ENCODE measurements at places on chromosomes 6 and 20.

DNA sequence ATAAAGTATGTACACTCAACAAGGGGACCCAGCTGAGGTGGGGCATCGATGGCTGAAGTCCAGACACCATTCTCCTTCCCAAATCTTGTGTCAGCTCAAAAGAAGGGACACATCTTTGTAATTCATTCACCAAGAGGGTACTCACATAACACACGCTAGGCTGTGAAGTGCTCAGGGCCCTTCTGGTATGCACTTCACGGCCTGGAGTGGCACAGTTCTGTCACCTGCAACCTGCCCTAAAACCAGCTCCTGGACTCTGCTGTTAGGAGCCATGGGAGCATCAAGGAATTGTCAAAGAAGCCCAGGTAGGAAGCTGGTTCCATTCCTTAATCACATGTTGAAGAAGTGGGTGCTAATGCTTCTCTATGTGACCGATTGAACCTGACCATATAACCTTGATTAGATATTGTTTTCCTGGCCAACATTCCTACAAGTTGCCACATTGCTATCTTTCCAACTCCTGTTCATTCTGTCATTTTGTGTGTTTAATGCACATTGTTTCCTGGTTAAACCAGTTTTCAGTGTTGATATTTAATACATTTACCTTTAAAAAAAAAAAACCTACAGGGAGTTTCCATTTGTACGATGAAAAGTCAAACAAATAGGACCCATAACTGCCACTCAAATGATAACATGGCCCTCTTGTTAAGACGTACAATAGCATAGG, 127.3 kb downstream of the TNFRSF21 start:
- DNase-seq: no peak

- peak; percentile 69 for DNase-seq
Observed at GRCh38 chr20:59598625-59599310, 5.6 kb upstream of the PHACTR3 start.

GRCh38 chr6:6823568-6824224, 235.2 kb downstream of the LY86 start:
- DNase-seq: no peak

GRCh38 chr20:35297155-35297554, 4.9 kb upstream of the FAM83C start:
- DNase-seq: no peak

DNA sequence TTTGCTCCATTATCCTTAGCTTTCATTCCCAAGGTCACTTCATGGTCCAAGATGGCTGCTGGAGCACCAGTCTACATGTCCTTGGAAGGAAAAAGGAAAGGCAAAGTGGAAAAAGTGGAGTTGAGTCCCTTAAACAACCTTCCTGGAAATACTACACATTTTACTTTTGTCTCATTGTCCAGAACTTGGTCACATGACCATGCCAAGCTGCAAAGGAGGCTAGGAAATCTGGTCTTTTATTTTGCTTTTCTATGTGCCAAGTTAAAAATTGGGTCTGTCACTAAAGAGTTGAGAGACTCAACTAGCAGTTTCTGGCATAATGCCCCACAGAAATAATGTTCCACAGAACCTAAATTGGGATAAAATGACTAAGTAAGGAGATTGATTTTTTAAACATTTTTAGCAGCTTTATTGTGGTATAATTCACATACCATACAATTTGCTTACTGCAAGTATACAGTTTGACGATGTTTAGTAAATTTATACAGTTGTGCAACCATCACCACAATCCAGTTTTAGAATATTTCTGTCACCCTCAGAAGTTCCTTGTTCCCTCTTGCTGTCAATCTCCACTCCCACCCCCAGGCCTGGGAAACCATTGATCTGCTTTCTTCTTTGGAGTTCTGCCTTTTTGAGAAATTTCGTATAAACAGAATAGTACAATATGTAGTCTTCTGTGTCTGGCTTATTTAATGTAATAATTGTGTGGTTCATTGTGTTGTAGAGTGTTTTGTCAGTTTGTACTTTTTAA, 5.6 kb upstream of the CHD6 start:
- DNase-seq: no peak

- DNase-seq: no peak
Observed at GRCh38 chr20:10180651-10181235, 37.9 kb upstream of the SNAP25 start.

DNA sequence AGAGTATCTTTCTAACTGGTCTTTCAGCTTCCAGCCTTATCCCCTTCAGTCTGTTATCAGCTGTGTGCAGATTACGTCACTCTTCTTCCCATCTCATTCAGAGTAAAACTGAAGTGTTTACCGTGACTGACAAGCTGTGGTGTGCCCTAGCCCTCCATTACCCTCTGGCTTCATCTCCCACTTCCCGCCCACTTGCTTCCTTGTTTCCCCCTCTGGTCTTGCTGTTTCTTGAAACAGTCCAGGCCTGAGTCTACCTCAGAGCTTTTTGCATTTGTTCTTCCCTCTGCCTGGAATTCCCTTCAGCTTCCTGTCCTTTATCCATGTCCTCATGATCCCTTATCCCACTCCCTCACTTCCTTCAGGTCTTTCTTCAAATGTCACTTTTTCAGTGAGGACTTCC, 66.9 kb downstream of the CARMIL1 start:
- DNase-seq: no peak

DNA sequence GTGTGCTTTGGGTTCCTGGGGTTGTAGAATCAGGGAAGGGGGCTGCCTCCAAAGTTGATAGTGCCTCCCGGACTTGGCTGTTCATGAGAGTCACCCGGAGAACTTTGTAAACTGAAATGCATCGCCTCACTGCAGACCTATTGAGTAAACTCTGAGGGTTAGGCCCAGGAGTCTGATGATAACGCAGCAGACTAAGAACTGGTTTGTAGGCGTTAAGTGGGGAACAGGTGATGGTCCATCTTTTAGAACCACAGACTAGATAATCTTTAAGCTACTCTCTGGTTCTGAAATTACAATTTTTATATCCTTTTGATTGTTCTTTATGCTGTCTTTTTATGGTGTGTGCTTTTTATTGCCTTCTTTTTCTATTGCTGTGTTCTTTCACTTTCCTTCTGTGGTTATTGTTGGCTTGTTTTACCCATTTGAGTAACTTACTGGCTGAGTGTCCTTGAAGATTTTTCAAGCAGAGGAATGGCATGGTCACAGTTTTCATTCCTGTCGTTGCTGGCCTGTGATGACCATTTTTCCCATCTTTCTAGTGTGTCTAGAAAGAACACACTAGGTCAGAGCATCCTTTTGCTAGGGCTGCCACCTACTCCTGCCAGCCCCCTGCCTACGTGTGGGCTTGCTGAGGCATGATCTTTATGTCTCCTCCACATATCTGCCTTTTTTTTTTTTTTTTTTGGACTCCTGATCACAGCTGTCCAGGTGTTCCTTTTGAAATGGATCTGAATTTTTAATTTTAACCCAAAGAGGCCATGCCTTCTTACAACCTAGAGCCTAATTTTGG, 30.9 kb downstream of the LRRC1 start:
- no peak for DNase-seq

GRCh38 chr20:34881689-34882088, 5.3 kb downstream of the ACSS2 start:
- no peak for DNase-seq

- DNase-seq: no peak
Observed at GRCh38 chr6:53960311-53960710, 150.9 kb upstream of the MLIP start.

GRCh38 chr20:13219327-13220193, 1.5 kb upstream of the ISM1 start:
- DNase-seq: no peak

- DNase-seq: no peak
Observed at GRCh38 chr6:150906641-150907326, 41.3 kb downstream of the MTHFD1L start.

DNA sequence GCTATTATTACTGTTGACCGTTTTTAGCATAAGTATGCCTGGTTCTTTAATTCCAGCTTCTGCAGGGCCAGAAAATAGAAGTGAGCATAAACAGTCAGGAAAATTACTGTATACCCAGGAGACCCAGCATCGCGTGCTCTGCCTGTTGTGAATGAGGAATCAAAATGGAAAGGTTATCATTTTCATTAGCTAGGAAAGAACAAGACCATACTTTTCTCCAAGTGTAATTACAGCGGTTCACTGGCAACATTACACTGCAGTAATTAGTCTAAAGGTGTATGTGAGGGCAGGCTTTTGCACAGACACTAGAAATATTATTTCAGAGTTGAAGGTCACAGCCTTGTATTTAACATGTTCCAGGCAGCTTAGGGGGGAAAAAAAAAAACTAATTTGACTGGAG, 403.8 kb upstream of the SOX4 start:
- no peak for DNase-seq

DNA sequence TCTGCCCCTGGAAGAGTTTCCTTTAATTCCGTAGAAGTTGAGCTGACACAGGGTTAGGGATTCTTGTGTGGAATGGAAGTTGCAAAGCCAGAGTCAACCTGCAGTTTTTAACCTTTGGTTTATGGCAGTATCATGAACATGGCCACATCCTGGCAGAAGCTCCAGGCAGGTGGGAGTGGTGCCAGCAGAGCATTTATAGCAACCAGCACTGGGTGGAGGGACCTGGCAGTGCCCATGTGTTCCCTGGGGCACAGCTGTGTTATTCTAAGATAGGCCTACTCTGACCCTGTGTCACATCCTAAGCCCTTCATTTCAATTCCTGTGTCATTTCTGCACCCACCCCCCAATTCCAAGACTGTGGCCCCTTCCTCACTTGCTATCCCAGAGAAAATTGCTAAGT, 26.1 kb upstream of the ZNF831 start:
- DNase-seq: no peak

DNA sequence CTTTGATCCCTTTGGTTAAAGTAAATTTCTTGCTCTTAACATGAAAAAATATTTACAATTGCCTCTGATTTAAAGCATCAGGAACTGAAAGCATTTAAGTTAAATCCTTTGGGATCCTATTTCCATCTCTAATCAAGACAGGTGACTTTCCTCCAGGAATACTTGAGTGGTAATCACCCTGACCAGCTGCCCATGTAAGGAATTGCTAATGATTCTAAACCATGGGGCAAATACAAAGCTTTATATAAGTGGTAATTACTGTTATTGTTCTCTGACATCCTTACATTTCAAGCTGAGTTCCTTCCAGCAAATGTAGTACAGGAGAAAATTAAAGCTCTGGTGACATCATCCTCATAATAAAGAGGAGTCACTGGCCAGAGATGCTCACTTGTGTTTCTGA, 100.6 kb downstream of the CRYBG1 start:
- no peak for DNase-seq

GRCh38 chr6:138507977-138508675, 8.8 kb upstream of the NHSL1 start:
- no peak for DNase-seq

DNA sequence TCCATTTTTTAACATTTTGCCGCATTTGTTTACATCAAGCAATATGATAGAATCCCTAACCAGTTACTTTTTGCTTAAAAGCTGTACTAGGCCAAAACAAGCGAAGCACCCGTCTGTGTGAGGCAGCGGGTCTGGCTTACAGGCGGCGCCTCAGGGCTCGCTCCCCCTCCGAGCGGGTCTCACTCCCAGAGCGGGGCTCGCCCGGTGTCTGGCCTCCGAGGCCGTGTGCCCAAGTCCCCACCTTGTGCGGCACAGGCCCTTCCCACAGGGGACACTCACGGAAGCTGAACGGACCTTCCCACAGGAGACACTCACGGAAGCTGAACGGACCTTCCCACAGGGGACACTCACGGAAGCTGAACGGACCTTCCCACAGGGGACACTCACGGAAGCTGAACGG, 23.4 kb downstream of the ZBTB46 start:
- DNase-seq: no peak

GRCh38 chr6:108159981-108160380, 5.8 kb upstream of the NR2E1 start:
- DNase-seq: no peak

- DNase-seq: no peak
Observed at GRCh38 chr6:25359891-25360290, 80.7 kb downstream of the CARMIL1 start.

- DNase-seq: no peak
Observed at GRCh38 chr6:69289689-69290495, 506.9 kb downstream of the LMBRD1 start.

GRCh38 chr6:20985821-20986220, 451.6 kb downstream of the CDKAL1 start:
- DNase-seq: no peak

DNA sequence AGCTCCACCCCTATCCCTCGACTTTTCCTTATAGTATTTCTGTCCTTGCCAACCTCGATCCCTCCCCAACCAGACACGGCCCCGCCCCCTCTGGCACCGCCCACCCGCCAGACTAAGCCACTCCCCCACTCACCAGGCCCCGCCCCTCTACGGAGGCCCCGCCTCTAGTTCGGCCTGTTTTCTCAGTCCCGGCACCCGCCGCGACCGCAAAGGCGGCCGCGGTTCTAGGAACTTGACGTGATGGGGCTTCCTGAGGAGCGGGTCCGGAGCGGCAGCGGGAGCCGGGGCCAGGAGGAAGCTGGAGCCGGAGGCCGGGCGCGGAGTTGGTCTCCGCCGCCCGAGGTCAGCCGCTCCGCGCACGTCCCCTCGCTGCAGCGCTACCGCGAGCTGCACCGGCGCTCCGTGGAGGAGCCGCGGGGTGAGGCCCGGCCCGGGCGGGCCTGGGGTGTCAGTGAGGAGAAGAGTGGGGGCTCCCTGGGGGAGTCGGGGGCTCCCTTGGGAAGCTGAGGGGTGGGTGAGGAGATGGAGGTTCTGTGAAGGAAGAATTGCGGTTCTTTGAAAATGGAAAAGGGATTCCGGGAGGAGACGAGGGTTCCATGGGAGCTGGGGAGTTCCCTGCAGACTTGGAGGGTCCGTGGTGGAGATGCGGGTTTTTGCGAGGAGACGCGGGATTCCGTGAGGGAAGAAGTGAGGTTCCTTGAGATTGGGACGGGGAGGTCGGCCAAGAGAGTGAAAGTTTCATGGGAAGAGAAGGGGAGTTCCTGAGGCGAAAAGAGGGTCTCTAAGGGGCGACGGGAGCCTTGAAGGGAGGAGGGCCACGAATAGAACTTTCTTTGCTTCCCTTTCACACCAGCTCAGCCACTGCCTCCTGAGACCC, at the start of gene ACSS2:
Gene ACSS2 (plus strand): TSS at position 207 of the 877 bp plus-strand sequence. CDS start 34 bp downstream, at position 241.
- DNase-seq: peak; percentile 95

DNA sequence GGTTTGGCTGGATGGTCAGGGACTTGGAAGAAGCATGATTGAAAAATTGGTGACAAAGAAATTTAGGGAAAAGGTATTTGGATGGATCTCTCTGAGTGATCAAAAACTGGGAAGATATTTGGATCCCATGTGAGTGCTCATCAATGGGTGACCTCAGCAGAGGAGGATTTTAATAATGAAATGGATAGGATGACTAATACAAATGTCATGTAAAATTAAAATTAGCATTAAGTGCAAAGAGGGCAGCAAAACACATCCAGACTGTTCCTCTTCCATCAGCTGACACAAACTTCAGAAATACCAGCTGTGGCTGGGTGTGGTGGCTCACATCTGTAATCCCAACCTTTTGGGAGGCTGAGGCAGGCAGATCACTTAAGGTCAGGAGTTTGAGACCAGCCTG, 151.7 kb downstream of the THBS2 start:
- DNase-seq: no peak

GRCh38 chr6:227074-227782, 65.1 kb upstream of the DUSP22 start:
- DNase-seq: peak; percentile 29

- no peak for DNase-seq
Observed at GRCh38 chr6:168692193-168692914, 251.4 kb downstream of the SMOC2 start.
